ENCODE measurements at places on chromosomes 2 and 18.
A peak's percentile ranks its signal among the peaks of the same experiment; 100 is the strongest.

- DNase-seq, result peak; percentile 61
Measured at GRCh38 chr2:27903018-27903417, 12.5 kb downstream of the BABAM2 start.

GRCh38 chr2:127138281-127138680 is 31.3 kb upstream of the BIN1 start:
- no peak for DNase-seq

- no peak for DNase-seq
Measured at GRCh38 chr2:209121691-209122090, 302.2 kb upstream of the MAP2 start.

DNA sequence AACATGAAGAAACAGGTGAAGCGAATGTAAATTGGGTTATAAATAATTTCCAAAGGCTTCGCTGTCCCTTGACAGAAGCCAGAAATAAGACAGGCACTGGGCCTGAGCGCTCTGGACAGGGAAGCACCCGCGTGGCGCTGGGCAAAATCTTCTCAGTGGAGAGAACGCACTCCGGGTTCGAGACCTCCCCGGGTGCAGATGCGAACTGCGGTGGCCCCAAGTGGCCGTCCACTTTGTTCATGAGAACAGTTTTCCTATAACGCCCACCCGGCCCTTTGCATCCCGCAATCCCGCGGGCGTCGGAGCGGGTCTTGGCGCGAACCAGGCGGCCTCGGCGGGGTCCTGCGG is 651 bp upstream of the DPYSL5 start:
- DNase-seq, result no peak

- no peak for DNase-seq
Measured at GRCh38 chr2:205324355-205324754, 357.9 kb upstream of the NRP2 start.

DNA sequence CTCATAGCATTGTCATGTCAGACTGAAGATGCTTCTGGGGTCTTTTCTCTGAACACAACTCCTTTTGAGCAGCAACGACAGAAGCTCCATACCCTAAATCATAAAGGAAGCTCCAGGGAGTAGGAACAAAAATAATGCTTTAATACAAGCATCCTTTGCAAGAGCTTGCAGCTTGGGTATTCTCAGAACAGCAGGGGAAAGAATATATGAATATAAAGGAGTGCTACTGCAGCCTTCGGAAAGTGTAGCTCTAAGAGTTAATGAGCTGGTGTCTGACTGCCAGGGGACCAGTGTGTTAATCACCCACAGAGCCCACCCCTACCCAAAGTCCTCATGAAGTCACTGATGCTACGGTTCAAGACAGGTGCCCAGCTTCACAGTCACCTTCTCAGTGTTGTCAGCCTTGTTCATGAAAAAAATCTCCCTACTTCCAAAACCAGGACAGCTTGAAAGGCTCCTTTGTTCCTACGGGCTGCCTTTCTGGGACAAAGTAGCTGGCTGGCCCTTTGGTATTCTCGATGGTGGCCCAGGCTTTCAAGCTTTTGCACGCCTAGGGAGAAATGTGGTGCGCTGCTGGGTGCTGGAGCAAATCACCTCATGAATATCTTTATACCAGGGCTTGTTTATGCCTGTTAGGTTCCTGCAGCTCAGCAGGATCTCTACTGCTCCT is 259.7 kb downstream of the CMPK2 start:
- no peak for DNase-seq

- DNase-seq, result no peak
Measured at GRCh38 chr18:13603304-13604019, 122.9 kb downstream of the FAM210A start.

DNA sequence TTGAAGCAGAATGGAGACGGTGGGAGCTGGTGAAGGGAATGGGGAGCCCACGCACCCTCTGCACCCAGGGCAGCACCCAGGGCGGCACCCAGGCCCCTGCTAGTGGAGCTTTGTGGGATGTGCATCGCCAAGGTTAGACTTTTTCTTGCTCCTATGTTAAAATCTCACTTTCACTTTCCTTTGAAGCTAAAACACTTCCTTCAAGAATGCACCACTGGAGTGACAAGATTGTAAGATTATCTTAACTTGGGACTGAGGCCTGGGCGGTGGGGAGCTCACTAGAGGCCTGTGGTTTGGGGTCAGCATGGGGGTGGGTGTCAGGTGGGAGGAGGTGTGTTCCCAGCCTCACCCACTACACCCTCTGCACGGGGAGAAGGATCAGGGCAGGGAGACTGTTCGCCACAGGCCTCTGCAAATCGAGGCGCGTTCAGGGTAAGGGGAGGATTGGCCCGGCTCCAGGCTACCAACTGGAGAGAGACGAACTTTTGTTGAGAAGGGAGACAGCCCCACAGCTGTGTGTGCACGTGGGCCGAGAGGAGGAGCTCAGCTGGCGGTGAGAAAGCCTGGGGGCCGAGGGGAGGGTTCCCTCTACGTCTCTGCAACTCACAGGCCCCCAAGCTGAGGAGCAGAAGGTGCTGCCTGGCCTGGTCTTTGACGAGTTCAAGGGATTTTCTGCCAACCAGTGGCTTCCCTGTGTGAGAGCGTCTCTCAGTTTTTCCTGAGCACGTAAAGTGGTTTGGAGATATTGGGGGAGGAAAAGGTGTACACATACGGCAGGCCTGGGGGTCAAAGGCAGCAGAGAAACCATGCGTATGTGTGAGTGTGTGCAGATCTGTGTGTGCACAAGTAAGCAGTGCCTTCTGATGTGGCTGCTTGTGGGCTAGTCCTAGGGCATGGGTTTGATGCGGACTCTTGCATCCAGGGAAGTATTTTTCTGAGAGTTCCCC is 147.7 kb downstream of the KLHL29 start:
- DNase-seq, result no peak

DNA sequence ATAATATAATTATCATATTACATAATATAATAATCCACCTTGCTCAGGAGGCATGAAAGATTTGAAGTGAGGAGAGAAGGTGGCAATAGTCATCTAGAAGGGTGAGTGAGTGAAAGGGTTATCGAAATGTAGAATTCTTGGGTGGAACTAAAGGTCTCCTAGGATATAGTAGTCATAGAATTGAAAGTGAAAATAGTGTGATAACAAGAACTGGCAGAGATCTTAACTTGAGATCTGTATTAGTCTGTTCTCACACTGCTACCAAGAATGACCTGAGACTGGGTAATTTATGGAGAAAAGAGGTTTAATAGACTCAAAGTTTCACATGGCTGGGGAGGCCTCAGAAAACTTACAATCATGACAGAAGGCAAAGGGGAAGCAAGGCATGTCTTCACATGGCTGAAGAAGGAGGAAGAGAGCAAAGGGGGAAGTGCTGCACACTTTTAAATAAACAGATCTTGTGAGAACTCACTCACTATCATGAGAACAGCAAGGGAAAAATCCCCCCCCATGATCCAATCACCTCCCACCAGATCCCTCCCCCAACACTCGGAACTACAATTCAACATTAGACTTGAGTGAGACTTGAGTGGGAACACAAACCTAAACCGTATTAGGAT is 351.5 kb downstream of the NR4A2 start:
- no peak for DNase-seq

- peak; percentile 8 for DNase-seq
Measured at GRCh38 chr2:48080534-48081316, 174.4 kb upstream of the FBXO11 start.

Data from adrenal gland (tissue), 19 donors.